Stimulated activated CD4-positive, alpha-beta T cell treated with anti-CD3 and anti-CD28 coated beads, Interleukin-1b, Interleukin-23, amount 100 ng/mL, for 24 hours (primary cell): ENCODE measurements at places on chromosomes 3 and 15.

DNA sequence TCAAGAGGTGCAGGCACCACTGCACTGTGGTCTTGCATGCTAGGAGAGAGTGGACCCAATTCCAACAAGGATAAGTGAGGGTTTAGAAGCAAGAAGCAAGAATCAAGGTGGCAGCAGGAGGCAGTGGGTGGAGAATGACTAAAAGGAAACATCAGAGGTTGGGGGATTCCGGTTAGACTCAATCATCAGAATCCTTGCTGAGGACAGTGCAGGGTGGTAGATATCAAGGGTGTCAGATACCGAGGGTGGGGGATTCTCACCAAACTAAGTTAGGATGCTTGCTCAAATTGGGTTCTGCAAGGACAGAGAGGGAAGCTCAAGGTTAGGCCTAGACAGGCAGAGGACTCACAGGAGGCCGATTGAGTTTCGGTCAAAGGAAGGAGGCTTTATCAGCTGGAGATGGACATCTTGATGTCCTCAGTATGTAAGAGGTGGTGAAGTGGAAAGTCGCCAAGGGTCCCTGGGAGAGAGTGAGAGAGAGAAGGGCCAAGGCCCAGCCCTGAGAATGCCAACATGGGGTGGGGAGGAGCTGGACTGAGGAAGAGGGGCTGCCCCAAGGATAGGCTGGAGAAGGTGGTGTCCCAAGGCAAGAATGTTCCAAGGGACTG, 102.2 kb downstream of the ARNT2 start:
- no peak for DNase-seq

- no peak for DNase-seq
Measured at GRCh38 chr3:9715764-9716437, 12.3 kb downstream of the CPNE9 start.

GRCh38 chr15:33066584-33066983, 127.9 kb downstream of the FMN1 start:
- no peak for DNase-seq

GRCh38 chr3:87307805-87308204, 31.4 kb upstream of the POU1F1 start:
- DNase-seq, result no peak

DNA sequence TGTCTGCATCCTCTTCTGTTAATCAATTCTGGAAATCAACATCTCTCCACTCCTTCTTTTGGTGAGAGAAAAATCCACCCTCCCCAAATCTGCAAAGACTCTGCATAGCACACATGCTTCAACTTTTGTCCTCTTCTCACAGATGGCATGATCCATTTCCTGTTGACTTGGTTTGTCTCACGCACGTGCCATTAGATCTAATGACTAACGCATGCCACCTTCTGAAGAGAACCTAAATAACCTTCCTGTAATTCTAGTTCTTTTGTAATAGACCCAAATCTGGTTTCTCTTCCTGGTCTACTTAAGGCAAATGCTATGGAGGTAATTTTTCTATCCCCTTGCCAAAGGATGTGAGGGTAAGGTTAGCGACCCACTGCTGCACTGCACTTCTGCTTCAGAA, 51.0 kb upstream of the ATOSA start:
- DNase-seq, result no peak
